Nasal cavity respiratory epithelium epithelial cell of viscerocranial mucosa (primary cell): ENCODE measurements at places on chromosomes 1 and 21. TPM values are rescaled to one million over a fixed set of nuclear protein-coding genes. Genes with fewer than 3 reads are reported as not detected.

FAM163A gene
- not detected in 2 replicates for total RNA-seq

OR2L2 gene
- not detected in 2 replicates for total RNA-seq

PLCH2 gene
- total RNA-seq, result 102 and 141 TPM in 2 replicates

OR14K1 gene
- total RNA-seq, result not detected in 2 replicates

COP1 gene
- total RNA-seq, result 56.0 and 83.7 TPM in 2 replicates

FMO5 gene
- 0.21 and 0.34 TPM in 2 replicates for total RNA-seq

TIE1 gene
- total RNA-seq, result 0.14 and 0.34 TPM in 2 replicates

SLFNL1 gene
- total RNA-seq, result under 0.01 and 0.21 TPM in 2 replicates

LBR gene
- total RNA-seq, result 28.6 and 36.2 TPM in 2 replicates

CD164L2 gene
- total RNA-seq, result 0.34 and 1.4 TPM in 2 replicates

ACTL8 gene
- total RNA-seq, result not detected in 2 replicates

TDRD10 gene
- not detected in 2 replicates for total RNA-seq

SUSD4 gene
- under 0.01 and 1.1 TPM in 2 replicates for total RNA-seq

RPTN gene
- 0.78 and 1.7 TPM in 2 replicates for total RNA-seq

CLIC4 gene
- 199 and 210 TPM in 2 replicates for total RNA-seq

EPHA10 gene
- total RNA-seq, result 0.14 TPM in 1 of 2 replicates, not detected in the other

TNFAIP8L2 gene
- total RNA-seq, result not detected in 2 replicates

ADGRL4 gene
- total RNA-seq, result not detected in 2 replicates

KCNA10 gene
- not detected in 2 replicates for total RNA-seq

HOOK1 gene
- total RNA-seq, result 16.9 and 19.8 TPM in 2 replicates

CD1D gene
- 1.00 and 5.5 TPM in 2 replicates for total RNA-seq

TIAM1 gene
- total RNA-seq, result 15.4 and 40.8 TPM in 2 replicates
